Activated naive CD4-positive, alpha-beta T cell treated with anti-CD3 and anti-CD28 coated beads for 36 hours (primary cell): ENCODE measurements at places on chromosomes 11 and 22. TPM values are rescaled to one million over a fixed set of nuclear protein-coding genes. Genes with fewer than 3 reads are reported as not detected.
A peak's percentile ranks its signal among the peaks of the same experiment; 100 is the strongest.

GRCh38 chr11:1868636-1869291 is 15.9 kb downstream of the LSP1 start:
- H3K27ac ChIP-seq = no peak overlapping the region
- H3K36me3 ChIP-seq = no peaks in the 10 kb centered on the region
- no peak for DNase-seq

DNA sequence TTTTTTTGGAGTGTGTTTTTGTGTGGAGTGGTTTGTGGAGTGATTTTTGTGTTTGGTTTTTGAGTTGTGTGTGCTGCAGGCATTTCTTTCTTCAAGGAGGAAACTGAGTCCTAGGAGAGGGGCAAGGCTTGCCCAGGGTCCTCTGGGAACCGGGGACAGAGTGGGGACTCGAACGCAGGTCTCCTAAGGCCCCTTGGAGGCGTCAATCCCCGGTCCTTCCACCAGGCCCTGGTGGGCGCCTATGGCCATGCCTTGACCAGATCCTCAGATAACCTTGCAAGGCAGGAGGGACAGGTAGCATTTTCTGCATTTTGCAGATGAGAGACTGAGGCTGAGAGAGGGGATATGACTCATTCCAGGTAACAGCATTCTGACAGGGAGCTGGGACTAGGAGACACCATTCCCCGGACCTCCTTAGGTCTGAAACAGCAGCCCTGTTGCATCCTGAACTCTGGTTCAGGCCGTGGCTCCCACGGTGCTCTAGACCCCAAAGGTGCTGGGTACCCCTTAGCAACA is 39.1 kb downstream of the MYO7A start:
- H3K4me1 ChIP-seq = no peaks in the 10 kb centered on the region
- DNase-seq = no peak
- no peaks in the 10 kb centered on the region for H3K27me3 ChIP-seq
- H3K36me3 ChIP-seq = no peaks in the 10 kb centered on the region
- no peak overlapping the region for H3K27ac ChIP-seq

GRCh38 chr11:19557720-19558140 is 154.9 kb upstream of the NAV2 start:
- H3K27ac ChIP-seq = no peak overlapping the region
- no peak overlapping the region for H3K4me3 ChIP-seq
- H3K27me3 ChIP-seq = peaks cover 8% of the 10 kb centered on the region
- no peaks in the 10 kb centered on the region for H3K36me3 ChIP-seq

- DNase-seq = no peak
- H3K36me3 ChIP-seq = peaks cover 9% of the 10 kb centered on the region
- H3K4me3 ChIP-seq = peak overlapping the region; percentile 61
- H3K27ac ChIP-seq = no peak overlapping the region
- no peaks in the 10 kb centered on the region for H3K27me3 ChIP-seq
These were observed 2.3 kb downstream of the GATD1 start for GRCh38 chr11:774873-775592.

- no peaks in the 10 kb centered on the region for H3K36me3 ChIP-seq
- no peak overlapping the region for H3K27ac ChIP-seq
- no peak for DNase-seq
These were observed 9.9 kb downstream of the OR6M1 start for GRCh38 chr11:123796226-123796625.

The MAJIN gene
- 0.29 TPM for total RNA-seq

DNA sequence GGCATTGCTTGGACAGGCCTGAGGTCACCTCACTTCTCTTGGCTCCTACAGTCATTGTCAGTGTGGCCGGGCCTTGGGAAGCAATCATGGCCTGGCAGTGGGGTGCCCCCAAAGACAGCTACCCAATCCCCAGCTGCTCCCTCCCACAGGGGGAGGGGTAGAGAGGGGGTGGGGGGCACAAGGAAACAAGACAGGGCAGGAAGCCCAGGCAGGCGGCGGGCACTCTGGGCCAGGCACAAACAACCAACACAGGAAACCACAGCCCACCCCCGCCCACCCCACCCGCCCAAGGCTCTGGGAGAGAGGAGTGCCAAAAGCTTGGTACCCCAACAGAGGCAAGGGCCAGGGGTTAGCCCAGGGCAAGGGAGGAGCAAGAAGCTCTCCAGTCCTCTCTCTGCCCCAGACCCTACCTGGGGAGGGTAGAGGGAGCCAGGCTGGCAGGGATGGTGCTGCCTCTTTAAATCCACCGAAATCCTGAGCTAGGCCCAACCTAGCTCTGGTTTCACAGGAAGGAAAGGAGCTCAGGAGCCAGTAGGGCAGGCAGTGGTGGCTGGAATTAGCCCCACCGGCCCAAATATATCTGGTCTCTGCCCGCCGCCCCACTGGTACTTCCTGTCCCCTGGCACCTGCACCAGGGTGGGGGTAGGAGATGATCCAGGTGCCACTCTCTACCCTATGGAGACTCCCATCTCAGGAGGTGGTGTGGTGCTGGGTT is 12.2 kb downstream of the BCL9L start:
- H3K36me3 ChIP-seq = peaks cover 13% of the 10 kb centered on the region
- peak overlapping the region; percentile 82 for H3K4me3 ChIP-seq
- no peaks in the 10 kb centered on the region for H3K27me3 ChIP-seq
- peaks cover 82% of the 10 kb centered on the region for H3K4me1 ChIP-seq
- peak; percentile 51 for DNase-seq

DNA sequence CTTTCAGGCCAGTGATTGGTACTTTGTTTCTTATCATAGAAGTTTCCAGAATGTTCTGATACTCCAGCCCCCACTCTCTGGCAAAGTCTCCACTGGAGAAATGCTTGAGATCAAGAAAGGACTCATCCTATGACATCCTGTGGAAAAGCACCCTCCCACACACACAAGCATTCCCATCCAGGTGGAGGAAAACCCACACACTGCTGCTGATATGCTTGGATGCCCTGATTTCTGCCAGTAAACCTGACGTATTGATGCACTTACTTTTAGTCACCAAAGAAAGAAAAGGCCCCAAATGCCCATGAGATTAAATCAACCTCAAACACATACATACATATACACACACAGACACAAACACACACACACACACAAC is 9.2 kb upstream of the SLC5A12 start:
- no peaks in the 10 kb centered on the region for H3K4me1 ChIP-seq
- H3K27me3 ChIP-seq = no peaks in the 10 kb centered on the region
- H3K27ac ChIP-seq = no peak overlapping the region
- H3K4me3 ChIP-seq = no peak overlapping the region
- H3K36me3 ChIP-seq = no peaks in the 10 kb centered on the region
- no peak for DNase-seq

DNA sequence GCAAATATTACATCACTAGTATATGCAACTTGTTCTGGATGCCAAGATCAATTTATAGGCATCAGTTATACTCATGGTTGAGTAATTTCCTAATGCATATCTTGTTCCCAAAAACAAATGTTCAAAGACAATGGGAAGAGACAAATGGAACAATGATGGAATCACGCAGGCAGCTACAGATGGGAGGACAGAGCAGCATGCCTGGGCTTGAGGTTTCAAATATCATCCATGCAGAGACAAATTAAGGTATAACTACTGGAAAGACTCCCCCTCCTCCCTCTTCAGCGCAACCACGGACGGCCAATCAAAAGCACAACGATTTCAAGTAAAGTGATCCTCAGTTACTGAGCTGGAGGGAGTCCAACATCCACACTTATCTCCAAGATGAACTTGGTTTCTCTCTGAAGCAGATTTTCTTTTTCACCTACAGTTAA is 106.8 kb downstream of the CCDC83 start:
- H3K36me3 ChIP-seq = peaks cover 57% of the 10 kb centered on the region
- H3K4me1 ChIP-seq = peaks cover 10% of the 10 kb centered on the region
- no peak overlapping the region for H3K4me3 ChIP-seq
- no peaks in the 10 kb centered on the region for H3K27me3 ChIP-seq

The KCNK7 gene
- total RNA-seq = not detected

The SGSM1 gene
- total RNA-seq = 0.17 TPM

The MS4A7 gene
- total RNA-seq = not detected

The UBQLN3 gene
- not detected for total RNA-seq

The KDM4D gene
- total RNA-seq = 2.1 TPM

The GDPD4 gene
- total RNA-seq = not detected

DNA sequence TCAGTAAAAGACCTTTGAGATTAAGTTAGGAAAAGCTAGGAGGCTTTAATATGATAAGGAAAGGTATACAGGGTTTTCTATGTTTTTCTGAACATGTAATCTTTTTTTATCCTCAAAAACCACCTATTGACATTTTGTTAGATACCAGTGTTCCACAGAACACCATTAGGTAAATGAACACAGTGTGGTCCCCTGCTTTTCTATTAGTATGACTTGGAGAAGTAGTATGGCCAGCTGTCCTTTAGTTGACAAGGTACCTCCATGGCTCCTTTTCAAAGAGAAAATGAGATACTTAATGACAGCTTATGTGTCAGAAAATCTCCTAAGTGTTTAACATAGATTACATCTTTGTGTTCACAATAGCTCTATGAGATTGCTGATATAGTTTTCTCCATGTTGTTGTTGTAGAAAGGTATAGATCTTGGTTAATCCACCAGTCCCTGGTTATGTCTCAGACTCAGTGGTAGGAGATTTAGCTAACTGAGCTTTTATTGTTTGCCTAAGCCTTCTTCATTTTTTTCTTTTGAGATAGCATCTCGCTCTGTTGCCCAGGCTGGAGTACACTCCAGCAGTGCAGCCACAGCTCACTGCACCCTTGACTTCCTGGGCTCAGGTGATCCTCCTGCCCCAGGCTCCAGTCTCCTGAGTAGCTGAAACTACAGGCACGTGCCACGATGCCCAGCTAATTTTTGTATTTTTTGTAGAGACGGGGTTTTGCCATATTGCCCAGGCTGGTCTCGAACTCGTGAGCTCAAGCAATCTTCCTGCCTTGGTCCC is 46.0 kb downstream of the STIM1 start:
- no peak for DNase-seq
- H3K4me1 ChIP-seq = peaks cover 62% of the 10 kb centered on the region
- H3K36me3 ChIP-seq = peaks cover 1% of the 10 kb centered on the region
- H3K4me3 ChIP-seq = no peak overlapping the region
- H3K27me3 ChIP-seq = no peaks in the 10 kb centered on the region

The ZFTA gene
- total RNA-seq = 0.91 TPM

The GRK2 gene
- total RNA-seq = 293 TPM

The C11orf16 gene
- total RNA-seq = not detected

The OSBP2 gene
- total RNA-seq = 0.81 TPM

GRCh38 chr22:30227438-30228228 is 18.9 kb downstream of the LIF start:
- DNase-seq = no peak
- H3K4me1 ChIP-seq = peaks cover 28% of the 10 kb centered on the region
- no peaks in the 10 kb centered on the region for H3K27me3 ChIP-seq
- no peak overlapping the region for H3K4me3 ChIP-seq
- no peaks in the 10 kb centered on the region for H3K36me3 ChIP-seq

DNA sequence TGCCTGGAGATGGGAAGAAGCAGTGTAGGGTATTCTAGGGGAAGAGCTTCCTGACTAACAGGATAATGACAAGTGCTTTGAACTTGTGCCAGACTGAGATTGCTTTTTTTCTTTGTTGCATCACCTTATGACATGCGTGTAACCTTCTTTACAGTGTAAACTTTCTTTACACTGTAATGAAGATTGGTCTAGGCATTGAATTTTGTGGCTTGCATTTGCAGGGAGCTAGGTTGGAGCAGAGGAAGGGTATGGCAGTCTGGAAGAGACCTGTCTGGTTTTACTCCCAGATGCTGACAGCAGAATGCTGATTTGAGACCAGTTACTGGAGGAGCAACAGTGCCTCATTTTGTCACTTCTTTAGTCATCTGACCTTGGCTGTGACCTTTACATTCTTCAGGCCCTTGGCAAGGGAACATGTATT is 5.6 kb downstream of the DDB2 start:
- no peak overlapping the region for H3K4me3 ChIP-seq
- peak overlapping the region; percentile 32 for H3K27ac ChIP-seq
- peaks cover 49% of the 10 kb centered on the region for H3K4me1 ChIP-seq
- no peaks in the 10 kb centered on the region for H3K27me3 ChIP-seq
- no peak for DNase-seq
- H3K36me3 ChIP-seq = peaks cover 59% of the 10 kb centered on the region

The ALX4 gene
- total RNA-seq = not detected
